RWPE2 (cell line): ENCODE measurements at places on chromosomes 11 and 22.

DNA sequence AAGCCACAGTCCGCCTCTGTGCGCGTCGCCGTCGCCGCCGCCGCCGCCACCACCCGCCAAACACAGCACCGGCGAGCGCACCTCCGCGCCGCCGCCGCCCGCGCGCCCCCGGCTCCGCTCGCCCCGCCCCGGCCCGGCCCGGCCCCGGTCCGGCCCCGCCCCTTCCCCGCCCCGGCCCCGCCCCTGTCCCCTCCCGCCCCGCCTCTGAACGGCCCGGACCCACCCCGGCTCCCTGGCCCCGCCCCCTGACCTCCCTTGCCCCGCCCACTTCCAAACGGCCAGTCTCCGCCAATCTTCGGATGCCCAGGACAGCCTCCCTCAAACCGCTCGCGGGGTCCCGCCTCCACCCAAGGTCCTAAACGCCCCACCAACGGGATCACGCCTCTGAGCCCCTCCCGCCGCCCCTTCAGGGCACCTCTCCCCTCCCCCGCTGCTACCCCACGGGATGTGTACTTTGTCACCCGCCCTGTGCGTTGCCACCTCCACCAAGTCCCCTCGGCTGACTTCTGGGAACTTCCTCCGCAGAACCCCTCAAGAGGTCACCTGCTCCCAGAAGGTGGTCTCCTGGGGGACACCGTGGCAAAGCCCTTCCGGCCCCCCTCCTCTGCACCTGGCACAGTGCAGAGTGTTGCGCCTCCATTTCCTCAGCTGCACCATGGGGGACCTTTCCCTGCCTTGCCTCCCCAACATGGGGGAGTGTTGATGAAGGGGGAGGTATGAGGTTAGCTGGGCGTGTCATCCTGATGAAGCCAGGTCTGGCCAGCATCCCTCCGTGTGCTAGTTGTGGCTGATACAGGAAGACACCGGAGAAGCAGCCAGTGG, at the start of gene KIAA0930:
Gene KIAA0930, minus strand, starts transcription at position 85 of the 822 bp plus-strand sequence. CDS start 191 bp downstream, outside the sequence.
- DNase-seq, result peak; percentile 81

DNA sequence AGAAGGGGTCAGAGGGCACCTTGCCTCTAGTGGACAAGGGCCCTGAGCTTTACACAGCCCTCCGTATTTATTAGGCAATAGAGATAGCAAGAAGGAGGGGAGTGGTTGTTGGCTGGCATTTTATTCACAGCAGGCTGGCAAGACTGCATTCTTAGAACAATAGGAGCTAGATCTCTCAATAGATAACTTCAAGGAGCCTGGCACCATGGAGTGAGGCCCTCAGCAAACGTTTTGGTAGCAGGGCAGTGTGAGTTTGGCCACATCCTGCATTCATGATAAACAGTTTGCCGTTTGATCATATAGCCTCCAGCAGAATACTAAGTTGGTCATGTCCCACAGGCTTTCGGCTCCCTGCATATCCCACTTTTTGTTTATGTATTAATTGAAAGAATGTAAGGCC, 31.6 kb downstream of the OR10A6 start:
- no peak for DNase-seq

DNA sequence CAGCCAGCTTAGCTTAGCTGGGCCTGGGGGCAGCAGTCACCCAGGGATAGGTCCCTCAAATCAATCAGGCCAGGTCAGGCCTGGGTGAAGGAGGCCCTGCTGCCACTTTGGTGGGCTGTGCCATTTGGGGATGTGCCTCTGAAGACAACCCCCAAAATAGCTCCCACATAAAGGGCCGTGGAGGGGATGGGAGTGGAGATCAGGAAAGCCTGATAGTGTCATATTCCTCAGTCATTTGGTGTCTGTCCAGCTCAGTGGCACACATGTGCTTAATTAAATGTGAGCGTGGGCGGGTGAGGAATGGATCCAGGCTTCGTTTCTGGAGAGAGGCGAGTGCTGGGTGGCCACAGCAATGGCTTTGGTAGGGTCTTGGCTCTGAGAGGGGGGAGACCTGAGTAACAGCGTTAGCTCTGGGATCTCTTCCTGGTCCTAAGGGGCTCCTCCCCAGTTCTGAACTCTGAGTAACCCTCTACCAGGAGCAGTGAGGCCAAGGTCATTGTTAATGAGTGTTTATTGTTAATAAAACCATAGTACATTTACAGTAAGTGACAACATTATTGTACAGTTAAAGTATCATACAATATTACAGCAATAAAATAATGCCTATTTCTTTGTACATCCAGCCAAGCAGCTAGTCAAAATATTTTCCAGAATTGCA, 45.2 kb downstream of the NAT10 start:
- no peak for DNase-seq

DNA sequence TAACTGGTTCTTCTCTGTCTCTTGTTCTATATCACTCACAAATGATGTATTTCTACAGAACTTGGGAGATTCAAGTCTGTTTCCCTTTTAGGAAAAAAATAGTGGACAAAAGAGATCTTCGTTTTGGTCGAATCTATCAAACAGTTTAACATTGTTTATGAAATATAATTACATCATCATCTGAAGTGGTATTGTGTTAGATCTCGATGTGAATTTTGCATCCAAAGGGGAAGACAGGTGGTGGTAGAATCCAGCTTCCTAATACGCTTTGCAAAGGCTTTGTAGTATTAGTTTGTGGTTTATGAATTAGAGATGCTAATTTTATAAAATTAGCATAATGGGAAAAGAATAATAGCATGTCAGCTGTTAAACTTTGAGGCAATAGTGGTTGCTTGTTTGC, 3.4 kb downstream of the SIK2 start:
- DNase-seq, result no peak

DNA sequence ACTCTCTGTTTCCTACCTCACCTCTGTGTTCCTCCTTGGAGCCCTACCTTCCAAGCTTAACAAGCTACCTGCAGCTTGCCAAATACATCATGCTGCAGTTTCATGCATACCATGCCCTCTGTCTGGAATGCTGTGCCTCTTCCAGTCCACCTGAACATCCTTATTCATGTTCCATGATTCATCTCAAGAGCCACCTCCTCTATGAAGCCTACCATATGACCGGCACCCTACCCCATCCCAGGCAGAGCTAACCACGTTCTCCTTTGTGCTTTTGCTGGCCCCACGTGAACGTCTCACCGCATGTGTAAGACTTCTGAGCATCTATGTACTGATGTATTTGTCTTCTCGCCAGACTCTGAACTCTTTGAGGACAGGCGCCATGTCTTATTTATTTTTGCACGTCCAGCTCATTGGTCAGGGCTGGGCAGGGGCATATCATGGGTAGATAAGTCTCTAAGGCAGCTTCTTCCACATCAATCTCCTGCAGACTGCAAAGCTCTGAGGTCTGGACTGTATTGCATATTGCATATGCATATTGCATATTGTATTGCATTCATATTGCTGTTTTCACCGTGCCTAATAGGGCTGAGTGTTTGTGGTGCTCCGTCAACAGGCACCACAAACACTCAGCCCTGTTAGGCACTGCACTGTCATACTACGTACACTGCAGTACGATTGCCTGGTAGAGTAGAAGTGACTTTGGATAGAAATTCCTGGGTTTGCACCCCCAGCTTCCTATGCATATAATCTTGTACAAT, 31.0 kb downstream of the TST start:
- DNase-seq, result no peak

DNA sequence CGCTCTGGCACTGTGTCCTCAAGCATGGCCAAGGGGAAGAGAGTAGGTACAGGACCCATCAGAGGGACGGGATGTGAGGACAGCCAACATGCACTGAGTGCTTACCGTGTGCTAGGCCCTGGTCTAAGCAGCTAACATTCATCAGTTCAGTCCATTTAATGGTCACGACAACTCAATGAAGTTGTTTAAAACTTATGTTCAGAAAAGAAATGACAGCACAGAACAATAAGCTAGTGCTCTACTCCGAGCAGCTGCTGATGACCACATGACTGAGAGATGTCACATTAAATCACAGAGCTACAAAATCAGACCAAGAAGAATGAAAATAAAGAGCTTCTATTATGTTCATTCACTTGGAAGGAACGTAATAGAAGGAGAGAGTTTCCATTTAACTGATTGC, 26.3 kb downstream of the PRDM10 start:
- no peak for DNase-seq

DNA sequence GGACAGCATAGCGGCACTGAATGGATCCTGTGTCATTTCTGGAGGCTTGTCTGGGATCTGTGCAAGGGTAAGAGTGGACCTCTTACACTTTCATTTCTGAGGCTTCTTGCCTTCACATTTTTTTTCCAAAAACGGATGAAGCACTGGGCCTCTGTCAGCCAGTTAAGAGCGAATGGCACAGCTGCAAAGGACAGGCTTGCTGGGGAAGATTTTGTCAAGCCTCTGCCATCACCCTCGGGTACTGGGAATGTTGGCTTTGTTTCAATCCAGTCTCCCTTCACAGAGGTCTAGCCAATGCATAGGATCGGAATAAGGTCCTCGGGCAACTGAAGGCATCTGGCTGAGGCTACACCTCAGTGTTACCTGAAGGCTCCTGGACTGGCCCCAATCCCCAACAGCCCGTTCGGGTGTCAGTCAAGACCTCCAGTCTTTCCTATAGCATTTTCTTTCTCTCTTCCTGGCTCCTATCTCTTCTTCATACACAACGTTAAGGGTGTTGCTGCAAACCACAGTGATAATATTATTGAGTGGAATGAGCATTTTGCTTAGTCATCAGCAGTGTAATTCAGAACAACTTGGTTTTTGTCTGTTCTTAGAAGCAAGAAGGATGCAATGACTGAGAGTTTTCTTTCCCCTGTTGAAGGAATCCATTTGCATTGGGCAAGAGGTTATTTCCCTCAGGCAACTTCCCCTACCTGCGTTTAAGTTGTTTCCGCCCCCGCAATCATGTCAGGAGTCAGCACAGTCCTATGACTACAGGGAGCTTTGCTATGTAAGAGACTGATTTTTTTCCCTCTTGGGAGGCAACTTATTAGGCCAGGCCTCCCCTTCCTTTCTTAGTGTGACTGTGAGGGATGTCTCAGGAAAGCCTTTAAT, 22.8 kb downstream of the NPAT start:
- no peak for DNase-seq

DNA sequence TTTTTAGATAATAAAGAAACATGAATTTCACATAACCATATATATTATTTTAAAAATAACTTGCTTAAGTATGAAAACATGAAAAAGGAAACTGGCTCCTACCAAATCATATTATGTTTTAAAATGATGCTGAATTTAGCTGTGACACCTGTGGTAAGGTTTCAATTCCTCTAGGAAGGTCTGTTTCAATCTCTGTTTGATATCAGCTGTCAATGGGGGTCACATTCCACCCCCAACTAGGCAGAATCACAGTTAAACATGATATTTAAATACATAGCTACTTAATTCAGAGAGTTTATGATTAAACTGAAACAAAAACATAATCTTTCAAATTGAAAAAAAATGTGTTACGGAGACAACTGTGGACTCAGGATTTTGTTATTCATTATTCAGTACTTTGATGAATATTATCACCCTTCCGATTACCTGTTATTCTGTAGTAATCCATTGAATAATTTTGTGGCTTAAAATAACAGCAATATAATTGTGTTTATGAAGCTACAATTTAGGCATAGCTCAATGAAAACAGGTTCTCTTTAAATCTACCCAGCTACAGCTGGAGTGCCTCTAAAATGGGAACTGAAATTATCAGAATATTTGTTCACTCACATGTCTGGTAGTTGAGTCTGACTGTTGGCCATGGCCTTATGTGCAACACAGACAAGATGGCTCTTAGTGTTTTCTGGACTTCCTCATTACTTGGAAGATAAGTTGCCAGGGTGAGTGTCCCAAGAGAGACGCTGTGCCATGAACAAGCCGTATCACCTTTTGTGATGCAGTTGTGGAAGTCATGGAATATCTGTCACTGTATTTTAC, 244.6 kb upstream of the ANO3 start:
- DNase-seq, result no peak

DNA sequence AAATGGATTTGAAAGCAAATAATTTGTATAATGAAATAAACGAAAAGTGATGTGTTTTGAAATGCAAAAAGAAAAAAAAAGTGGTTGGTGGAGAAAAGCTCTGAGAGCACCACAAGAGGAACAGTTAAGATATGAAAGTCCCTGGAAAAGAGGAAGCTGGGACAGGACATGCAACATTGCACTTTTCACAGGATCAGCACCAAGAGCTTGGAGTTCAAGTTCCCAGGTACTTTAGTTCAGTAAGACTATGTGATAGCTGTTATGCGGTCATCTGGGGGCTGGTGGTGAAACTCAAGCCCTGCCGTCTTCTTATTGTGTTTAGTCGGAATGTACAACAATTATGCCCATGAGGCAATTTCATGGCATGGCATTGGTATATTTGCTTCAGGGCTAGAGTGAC, 17.1 kb upstream of the MS4A4A start:
- DNase-seq, result no peak

GRCh38 chr11:117902001-117902845, 25.8 kb upstream of the FXYD6 start:
- DNase-seq, result peak; percentile 15

- DNase-seq, result no peak
Measured at GRCh38 chr11:88886796-88887195, 179.0 kb downstream of the GRM5 start.
